ENCODE measurements at places on chromosomes 7 and 10. TPM values are rescaled to one million over a fixed set of nuclear protein-coding genes. Genes with fewer than 3 reads are reported as not detected.

The MGAM2 gene
- total RNA-seq: 0.09 TPM

The LRRD1 gene
- total RNA-seq: not detected

The WDR86 gene
- 1.0 TPM for total RNA-seq

The ACHE gene
- 0.41 TPM for total RNA-seq

The PPP1R17 gene
- total RNA-seq: not detected

The CELF2 gene
- total RNA-seq: 116 TPM

DNA sequence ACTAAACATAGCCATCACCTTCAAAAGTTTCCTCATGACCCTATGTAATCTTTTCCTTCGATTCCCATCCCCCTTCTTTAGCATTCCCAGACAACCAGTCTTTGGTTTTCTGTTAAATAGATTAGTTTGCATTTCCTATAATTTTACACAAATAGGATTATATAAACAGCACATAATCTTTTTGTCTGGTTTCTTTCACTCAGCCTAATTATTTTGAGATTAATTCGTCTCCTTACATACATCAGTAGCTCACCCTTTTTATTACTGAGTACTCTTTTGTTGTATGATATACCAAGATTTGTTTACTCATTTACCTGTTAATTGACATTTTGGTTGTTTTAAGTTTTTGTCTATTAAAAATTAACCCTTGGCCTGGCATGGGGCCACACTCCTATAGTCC lies 354.7 kb upstream of the CHRM2 start:
- no peak for DNase-seq

DNA sequence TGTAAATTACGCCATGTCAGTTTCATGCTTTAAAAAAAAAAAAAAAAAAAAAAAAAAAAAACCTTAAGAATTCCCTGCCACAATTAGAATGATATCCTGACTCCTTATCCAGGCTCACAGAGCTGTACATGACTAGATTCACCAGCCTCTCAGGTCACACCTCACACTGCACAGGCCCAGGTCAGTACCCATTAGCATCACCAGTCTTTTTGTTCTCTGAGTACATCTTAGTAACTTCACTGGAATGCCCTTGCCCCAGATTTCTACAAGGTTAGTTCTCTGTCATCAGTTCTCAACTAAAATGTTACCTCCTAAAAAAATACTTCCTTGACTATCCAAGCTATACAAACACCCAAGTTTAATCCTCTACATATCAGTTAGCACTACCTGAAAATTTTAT lies 211.0 kb downstream of the LRRN3 start:
- no peak for DNase-seq

DNA sequence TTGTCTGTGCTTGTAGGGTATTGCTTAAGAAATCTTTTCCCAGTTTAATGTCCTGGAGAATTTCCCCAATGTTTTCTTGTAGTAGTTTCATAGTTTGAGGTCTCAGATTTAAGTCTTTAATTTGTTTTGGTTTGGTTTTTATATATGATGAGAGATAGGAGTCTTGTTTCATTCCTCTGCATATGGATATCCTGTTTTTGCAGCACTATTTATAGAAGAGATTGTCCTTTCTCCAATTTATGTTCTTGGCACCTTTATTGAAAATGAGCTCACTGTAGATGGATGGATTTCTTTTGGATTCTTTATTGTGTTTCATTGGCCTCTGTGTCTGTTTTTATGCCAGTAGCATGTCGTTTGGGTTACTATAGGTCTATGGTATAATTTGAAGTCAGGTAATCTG lies 20.2 kb downstream of the ADIRF start:
- no peak for DNase-seq

DNA sequence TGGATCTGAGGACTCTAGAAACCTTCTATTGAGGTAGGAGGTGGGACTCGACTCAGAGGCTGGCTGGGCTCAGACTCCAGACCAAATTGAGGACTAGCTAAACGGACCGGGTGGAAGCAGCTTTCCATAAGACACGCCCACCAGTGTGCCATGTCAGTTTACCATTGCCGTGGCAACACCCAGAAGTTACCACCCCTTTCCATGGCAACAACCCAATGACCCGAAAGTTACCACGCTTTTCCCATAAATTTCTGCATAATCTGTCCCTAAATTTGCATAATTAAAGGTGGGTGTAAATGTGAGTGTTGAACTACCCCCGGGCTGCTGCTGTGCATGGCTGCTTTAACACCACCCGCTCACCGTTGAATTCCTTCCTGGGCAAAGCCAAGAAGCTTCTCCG lies 58.9 kb downstream of the MICALL2 start:
- DNase-seq: no peak

- peak; percentile 36 for DNase-seq
Measured at GRCh38 chr10:77582710-77583115, 54.9 kb downstream of the KCNMA1 start.

DNA sequence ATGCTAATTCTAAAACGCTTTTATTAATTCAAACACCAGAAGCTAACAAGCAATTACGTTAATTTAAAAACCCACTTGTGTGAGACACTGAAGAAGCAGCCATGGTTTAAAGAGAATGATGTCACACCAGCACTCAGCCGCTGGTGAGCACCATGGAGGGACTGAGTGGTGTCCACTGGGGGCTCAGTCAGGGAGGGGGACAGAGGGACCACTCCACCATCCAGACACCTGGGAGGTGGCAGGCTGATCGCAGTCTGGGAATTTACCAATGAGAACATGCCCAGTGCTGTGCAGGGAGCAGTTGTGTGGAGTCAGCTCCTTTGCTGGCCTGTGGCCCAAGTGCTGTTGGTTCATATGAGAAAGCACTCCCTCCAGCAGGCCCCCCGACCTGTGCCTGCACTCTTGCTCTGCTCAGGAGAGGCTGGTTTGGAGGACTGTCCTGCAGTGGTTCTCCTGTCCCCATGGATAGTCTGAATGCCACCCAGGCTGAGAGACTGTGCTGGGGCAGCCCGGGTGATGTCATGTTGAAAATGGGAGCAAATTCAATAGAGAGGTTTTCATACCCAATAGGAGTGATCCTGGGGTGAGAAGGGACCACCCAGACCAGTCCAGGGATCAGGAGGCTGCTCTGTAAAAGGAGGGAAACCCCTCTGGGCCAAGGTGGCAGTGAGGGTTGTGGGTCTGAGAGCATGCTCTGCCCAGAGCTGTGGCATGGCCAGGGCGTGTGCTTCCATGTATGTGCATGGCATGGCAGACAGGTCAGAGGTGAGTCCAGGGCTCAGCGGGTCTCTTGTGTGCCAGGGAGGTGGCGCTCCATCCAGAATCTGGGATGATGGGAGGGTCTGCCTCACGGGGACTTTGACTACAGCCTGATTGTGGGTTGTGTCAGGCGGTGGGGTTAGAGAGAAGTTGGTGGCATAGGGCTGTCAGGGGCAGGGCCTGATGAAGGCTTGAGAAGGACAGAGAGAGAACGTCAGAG lies 12.7 kb downstream of the ADCY1 start:
- DNase-seq: no peak

DNA sequence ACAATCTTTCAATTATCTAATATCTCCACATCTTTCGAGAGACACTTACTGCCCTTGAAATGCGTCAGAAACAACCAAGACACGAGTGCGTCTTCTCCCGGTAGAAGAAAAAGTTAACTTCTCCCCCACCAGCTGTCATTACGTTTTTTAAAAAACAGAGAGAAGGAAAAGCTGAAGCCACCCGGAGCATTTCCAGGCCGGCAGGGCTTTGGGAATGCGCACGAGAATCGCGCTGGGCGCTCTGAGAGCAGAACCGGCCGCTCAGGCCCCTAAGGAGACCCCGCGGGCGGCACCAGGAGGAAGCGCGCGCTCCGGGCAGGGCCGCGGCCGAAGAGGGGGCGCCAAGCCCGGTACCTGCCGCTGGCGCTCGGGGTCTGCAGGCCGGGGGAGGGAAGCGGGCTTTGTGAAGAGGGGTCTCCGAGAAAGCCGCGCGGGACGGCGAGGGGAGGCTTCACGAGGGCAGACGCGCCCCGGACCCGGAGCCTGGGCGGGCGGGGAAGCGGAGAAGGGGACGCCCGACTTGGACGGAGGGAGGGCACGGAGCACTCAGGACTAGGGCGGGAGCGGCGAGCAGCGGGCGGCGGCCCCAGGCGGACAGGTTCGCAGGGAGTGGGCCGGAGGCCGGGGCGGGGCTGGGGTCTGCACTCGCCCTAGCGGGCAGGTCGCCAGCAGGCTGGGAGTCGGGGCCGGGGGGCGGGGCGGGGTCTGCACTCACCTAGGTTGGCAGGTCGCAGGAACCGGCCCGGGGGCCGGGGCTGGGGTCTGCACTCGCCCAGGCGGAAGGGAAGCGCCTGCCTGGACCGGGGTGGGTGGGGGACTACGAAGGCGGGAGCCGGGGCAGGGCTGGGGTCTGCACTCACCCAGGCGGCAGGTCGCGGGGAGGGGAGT lies 932 bp downstream of the ESYT2 start:
- peak; percentile 28 for DNase-seq

- no peak for DNase-seq
Measured at GRCh38 chr7:157797361-157797760, 460.6 kb downstream of the DNAJB6 start.

- DNase-seq: peak; percentile 16
Measured at GRCh38 chr10:112950714-112951358, 789 bp downstream of the TCF7L2 start.

DNA sequence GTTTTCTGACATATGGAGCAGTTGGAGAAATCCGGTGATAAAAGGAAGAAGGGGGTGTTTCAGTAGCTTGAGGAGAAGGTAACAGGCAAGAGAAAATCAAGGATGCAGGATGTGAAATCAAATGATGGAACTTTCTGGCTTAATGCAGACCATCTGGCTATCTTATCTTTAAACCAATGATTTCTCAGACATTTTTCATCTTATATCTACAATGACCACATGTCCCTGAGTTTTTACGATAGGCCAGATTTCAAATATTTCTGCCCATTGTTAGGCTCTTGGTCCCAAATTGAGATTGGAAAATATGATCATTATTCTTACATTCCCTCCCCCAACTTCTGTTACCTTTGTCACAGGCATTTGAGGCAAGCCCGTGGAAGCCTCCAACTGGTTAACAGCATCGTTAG lies 486.8 kb downstream of the SUGCT start:
- DNase-seq: no peak

DNA sequence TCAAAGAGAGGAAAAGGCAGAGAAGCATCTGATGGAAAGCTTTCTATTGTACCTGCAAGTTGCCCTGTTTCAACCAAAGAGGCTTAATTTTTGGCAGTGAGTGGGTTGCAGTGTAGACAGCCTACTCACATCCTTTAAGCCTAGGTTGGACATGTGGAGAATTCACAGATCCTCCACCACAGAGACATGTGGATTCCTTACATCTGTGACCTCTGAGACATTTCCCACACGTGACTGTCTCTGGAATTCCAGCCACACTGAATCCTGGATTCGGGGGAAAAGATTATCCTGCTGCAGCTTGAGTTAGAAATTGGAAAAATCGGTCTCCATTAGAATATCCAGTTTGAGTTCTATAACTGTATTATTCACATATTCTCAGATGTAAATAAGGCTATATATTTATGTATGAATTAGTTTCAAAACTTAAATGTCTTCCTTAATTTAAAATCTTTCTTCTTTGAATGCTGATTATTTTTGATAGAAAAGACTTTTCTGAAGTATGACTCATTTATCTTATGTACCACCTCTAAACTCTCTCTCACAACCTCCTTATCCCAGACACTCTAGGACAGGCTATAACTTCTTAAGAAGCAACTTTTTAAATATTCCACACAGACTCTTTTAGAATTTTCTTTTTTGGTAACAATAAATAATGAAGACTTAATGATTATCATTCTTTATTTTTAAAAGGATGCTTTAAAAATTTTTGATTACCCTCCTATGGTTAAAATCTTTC lies 123.3 kb downstream of the TWIST1 start:
- no peak for DNase-seq

DNA sequence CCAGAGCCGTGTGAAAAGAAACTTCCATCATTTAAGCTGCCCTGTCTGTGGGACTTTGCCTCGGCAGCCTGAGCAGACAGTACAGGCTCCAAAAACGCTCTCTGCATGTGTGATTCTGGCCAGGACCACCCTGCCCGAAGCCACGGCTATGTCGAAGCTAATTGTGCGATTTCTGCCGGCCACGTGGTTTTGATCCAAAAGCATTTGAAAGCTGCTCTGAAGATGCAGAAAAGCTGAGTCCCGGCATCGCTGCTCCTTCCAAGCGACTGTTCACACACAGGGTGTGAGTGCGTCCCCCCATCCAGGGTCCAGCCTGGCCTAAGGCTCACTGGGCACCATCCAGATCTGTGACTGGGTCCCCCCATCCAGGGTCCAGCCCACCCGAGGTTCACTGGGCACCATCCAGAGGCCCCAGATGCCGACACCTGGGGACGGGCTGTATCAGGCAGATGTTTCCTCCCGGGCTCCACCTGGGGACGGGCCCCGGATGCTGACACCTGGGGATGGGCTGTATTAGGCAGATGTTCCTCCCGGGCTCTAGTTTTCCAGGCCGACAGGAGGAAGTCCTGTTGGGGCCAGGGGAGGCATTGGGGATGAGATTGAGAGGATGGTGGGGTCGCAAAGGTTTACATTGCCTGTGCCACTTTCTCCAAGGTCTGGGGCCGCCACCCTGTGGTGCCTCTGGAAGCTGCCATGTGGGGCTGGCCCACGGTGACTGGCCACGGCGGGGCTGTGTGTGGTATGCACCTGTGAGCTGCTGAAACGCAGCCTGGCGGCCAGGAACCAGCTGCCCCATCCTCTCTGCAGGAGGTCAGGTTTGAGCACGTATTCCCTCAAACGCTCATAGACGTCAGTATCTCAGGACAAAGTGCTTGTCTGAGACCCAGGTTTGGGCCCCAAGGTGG lies 527.4 kb downstream of the DNAJB6 start:
- no peak for DNase-seq
